WERI-Rb-1 (cell line): ENCODE measurements at places on chromosomes 2 and 18.
A peak's percentile ranks its signal among the peaks of the same experiment; 100 is the strongest.

- DNase-seq: no peak
These were observed 91.4 kb upstream of the ACSL3 start for GRCh38 chr2:222769446-222769845.

DNA sequence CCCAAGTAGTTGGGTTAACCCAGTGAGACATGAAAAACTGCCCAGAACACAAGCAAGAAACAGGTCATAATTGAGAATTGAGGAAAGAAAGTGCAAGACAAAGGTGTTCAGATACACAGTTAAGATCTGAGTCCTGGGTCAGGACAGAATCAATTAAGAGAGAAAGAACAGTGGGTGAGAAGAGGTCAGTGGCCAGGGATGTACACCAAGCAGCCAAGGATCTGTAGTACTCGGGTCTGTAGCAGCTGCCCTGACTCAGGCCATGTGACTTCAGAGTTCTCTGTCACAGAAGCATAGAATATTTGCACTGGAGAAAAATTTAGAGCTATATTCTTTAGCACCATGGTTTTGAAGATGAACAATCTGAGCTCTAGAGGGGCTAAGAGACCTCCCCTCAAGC, 141.6 kb downstream of the SLC8A1 start:
- no peak for DNase-seq

DNA sequence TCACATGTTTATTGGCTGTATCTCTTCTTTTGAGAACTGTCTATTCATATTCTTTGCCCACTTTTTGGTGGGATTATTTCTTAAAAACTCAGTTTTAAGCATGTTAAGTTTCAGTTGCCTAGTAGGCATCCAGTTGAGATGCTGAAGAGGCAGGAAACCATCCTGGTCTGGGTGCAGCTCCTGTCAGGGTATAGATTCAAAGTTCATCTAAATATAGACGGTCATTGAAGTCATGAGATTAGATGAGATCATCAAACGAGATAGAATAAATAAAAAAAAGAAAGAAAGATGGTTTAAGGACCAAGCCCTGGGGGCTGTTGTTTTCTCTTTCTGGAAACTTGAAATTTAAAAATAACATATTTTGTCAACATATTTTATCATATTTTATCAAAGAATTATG, 9.2 kb upstream of the DNAH7 start:
- DNase-seq: no peak

- DNase-seq: no peak
These were observed 507.5 kb downstream of the SLC4A3 start for GRCh38 chr2:220134756-220135534.

DNA sequence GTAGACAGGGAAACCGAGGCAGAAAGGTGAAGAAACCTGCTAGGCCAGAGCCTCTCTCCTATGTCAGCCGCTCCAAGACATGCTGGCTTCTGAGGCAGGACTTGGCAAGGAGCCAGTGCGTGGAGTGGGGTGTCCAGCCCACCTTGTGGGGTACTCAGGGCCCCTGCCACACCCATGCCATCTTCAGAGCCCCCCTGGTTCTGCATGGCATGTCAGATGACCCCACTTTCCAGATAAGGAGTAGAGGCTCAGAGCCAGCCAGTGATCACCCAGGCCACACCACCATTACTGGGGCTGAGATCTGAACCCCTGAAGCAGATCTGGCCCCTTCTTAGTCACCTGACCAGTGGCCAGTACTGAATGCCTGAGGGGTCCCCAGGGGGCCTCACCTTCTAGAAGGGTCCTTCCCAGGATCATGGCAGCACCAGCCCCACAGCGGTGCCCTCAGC, 14.7 kb downstream of the CROCC2 start:
- DNase-seq: peak; percentile 3
